ENCODE measurements at places on chromosomes 11 and 22.

DNA sequence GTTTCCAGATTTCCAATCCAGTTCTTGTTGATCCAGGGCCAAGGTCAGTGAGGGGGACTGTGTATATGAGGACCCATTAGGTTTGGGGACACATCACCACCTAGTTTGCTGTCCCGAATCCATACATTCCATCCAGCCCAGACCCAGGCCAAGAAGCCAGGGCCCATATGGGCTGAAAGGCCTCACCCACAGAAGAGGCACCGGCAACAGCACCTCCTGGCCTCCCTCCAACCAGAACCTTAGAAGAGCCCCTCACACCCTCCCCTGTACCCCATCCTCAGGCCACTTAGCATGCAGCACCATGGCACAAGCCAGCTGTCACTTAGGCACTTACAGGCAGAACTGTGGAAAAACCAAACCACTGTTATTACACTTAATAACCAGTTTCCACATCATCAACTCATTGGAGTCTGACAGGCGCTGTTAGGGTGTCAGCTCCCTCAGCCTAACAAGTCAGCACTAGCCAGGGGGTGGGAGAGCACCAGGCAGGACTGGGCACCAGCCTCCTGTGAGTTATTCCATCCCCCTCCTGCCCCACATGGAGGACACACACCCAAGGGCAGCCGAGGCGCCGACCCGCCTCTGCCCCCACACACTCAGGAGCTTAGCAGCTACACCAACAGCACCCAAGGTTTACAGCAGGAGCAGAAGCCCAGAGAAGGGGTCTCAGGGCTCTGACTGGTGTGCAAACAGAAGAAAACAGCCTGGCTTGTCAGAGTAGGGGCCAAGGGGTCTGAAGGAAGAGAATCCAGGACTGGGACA, 132.0 kb downstream of the BUD13 start:
- no peak for DNase-seq

DNA sequence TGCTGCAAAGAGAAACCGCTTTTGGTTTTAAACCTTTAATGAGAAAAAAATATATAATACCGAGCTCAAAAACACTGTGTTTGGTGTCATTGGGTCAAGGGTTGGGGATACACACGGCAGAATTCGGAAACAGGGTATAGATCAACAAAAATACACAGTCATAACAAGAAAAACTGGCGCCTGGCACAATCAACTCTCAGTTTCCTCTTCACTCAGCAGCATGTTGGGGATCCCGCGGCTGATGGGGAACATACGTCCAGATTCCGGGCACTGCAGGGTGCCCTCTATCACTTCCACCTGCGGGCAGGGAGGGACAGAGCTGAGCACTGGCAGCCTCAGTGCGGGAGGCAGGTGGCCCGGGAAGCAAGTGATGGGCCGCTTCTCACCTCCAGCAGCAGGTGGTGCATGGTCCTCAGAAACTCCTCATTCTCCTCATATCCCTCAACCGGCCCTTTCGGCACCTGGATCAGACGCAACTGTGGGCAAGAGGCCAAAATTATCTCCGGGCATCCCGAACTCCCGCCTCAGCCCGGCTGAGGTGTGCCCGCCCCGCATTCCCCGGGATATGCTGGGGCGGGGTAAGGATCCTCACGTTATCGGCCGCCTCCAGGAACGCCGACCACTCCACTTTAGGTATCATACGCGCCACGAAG, 561 bp downstream of the TRMT112 start:
- DNase-seq = no peak

DNA sequence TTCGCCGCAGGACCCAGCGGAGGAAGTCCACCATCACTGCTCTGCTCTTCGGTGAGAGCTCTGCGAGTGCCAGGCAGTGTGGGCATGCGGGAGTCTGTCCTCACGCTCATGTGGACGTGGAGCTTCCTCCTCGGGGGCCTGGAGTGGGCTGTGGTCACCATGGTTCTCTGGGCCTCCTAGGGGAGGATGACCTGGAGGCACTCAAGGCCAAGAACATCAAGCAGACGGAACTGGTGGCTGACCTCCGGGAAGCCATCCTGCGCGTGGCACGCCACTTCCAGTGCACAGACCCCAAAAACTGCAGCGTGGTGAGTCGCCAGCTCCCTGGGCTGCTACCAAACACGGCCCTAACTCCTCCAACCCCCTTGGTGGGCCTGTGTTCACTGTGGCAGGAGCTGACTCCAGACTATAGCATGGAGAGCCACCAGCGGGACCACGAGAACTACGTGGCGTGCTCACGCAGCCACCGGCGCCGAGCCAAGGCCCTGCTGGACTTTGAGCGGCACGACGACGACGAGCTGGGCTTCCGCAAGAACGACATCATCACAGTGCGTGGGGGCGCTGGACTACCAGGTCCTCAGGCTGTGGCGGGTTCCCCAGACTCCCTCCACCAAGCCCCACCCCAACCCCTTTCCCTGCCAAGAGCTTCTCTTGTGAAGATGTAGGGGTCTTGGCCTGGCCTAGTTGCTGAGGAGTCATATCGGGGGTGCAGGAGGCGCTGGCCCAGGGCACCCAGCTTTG, 36.8 kb downstream of the SGSM3 start:
- DNase-seq = no peak

DNA sequence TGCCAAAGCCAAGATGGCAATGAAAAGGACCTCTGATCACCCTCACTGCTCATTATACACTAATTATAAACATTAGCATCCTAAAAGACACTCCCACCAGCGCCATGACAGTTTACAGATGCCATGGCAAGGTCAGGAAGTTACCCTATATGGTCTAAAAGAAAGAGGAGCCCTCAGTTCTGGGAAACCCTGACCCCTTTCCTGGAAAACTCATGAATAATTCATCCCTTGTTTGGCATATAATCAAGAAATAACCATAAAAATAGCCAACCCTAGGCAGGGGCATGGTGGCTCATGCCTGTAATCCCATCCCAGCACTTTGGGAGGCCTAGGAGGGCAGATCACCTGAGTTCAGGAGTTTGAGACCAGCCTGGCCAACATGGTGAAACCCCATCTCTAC, 12.7 kb upstream of the CAPN5 start:
- DNase-seq = no peak

DNA sequence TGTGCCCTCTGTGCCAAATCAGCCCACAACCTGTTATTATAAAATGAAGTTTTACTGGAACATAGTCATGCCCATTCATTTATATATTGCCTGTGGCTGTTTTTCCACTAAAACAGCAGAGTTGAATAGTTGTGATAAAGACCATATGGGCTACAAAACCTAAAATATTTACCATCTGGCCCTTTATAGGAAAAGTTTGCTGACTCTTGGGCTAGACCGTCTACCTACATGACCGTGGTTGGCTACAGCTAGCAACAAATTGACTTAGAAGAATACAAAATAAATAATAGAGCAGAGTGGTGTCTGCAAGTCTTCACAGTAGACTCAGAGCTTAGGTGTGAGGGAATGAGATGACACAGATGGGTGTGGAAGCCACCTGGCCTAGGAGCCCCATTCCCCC, 11.2 kb upstream of the IL18BP start:
- no peak for DNase-seq

GRCh38 chr11:120608760-120609211, 97.2 kb downstream of the GRIK4 start:
- no peak for DNase-seq

- no peak for DNase-seq
Observed at GRCh38 chr11:11450744-11451362, 97.8 kb upstream of the CSNK2A3 start.

- DNase-seq = no peak
Observed at GRCh38 chr22:48488611-48489511, 1338.8 kb downstream of the BRD1 start.

DNA sequence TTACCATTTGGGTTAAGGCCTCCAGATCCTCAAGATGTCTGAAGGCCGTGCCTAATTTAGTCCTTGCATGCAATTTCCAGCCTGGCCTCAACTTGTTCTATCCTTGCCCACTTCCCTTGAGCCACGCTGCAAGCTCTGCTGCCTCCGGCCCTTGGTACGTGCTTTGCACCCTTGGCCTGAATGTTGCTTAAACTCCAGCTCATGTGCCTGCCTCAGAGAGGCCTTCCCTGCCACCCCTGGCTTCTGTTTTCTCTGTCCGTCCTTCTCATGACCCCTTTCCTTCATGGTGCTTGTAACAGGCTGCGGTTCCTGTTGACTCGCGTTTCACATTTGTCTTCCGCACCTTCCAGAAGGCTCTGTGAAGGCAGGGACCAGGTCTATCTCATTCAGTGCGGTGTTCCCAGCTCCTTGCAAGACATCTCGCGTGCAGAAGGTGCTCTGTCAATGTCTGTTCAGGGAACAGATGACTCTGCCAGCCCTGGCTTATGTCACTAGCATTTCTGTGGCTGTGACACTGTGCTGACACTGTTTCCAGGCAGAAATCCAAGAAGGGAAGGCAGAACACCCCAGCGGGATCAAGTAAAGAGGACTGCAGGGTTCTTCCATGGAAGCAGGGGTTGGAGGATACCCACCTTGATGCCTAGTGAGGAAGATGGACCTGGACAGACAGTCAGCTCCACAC, 61.8 kb downstream of the FBLN1 start:
- no peak for DNase-seq

- DNase-seq = no peak
Observed at GRCh38 chr11:35402751-35403660, 16.4 kb downstream of the SLC1A2 start.

GRCh38 chr22:46104170-46104880, 46.0 kb upstream of the PPARA start:
- DNase-seq = no peak

GRCh38 chr11:19788435-19788834, 75.8 kb downstream of the NAV2 start:
- no peak for DNase-seq

DNA sequence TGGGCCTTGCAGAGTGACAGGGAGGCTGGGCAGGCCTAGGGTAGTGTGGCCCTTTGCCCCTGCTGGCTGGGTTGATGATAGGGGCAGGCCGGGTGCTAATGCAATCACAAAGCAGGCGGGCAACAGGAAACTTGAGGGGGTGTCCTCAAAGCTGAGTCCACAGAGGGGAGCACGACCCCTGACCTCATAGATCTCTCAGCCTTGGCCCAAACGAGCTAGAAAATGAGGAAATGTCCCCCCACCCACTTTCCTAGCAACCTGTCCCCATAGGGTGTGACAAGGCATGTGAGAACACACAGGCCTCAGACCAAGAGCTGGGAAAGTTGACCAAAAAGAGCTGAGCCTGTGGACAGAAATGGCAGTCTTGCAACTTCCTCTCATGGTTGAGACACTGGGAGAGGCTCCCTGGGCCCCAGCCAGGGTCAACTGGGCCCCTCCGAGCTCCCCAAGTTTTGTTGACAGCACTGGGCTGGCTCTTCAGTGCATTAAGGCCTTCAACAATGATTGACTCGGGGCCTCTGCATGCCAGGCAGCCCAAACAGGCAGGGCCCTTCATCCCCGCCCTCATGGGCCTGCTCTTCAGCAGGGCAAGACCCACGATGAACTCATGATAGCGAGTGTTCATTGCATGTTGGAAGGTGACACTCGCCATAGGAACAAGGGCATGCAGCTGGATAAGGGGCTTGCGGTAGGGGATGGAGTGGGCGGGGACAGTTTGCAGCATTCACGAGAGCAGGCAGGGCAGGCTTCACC, 9.8 kb upstream of the SPI1 start:
- no peak for DNase-seq

DNA sequence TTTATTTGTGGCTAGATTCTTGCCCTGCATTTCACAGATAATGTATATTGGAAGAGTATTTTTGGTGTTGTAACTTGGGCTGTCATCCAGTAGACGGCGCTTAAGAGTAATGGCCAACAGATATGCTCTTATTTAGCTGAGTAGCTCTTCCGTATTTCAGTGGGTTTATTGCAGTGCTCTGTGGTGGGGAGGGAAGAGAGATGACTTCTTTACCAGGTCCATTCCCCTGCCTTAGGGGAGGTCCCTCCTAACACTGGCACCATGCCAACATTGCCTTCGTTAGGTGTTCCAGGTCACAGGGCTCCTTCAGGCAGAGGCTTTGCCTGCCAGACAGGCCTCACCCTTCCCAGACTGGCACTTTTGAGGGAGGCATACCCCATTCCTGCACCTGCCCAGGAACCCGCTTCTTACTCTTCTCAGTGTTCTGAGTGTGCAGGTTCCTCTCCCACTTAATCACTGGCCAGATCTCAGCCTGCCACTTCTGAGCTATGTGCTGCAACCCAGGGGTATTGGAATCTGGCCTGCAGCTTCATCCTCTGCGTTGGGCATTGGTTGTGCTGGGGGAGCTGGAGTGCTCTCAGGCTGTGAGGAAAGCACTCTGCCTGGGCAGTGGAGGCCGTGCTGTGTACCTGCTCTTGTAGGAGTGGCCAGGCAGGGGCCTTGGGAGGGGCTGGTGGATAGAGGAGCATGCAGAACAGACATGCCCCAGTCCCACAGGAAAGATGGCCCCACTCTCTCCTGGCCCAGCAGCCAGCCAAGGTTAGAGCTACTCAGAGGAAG, 29.4 kb upstream of the SLN start:
- peak; percentile 45 for DNase-seq

DNA sequence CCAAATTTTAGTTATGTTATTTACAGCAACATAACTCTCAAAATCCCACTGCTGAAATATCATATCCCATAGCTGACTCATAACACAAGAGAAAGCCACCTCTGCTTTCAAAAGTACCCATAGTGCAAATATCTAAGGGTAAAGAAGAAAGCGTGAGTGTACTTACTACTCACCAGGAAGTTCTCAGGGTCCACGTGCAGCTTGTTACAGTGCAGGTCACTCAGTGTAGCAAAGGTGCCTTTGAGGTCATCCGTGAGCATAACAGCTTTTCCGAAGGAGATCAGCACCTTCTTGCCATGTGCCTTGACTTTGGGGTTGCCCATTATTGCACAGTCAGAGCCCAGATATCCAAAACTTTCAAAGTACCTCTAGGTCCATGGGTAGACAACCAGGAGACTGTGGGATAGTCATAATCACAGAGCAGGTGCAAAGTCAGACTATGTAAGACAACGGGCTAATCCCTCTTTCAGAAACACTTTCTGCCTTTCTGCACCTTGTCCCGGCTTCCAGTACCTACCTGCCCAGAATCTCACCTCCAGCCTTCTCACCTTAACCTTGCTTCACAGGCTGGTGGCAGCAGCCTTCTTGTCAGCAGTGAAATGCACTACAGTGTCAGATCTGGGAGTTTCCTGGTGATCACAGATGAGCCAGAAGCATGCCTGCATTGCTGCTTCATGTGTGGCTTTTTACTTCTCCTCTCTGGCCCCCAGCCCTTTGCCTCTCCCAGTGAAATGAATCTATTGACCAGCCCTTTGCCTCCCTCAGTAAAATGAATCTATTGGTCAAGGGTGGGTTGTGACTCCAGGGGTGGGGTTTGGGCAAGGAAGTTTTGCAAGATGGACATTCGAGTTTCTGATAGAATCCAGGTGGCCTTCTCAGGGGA, 6.5 kb downstream of the HBG1 start:
- no peak for DNase-seq

- DNase-seq = no peak
Observed at GRCh38 chr22:44087089-44087430, 63.0 kb downstream of the PARVB start.
